ENCODE measurements at places on chromosomes 6 and 20.

DNA sequence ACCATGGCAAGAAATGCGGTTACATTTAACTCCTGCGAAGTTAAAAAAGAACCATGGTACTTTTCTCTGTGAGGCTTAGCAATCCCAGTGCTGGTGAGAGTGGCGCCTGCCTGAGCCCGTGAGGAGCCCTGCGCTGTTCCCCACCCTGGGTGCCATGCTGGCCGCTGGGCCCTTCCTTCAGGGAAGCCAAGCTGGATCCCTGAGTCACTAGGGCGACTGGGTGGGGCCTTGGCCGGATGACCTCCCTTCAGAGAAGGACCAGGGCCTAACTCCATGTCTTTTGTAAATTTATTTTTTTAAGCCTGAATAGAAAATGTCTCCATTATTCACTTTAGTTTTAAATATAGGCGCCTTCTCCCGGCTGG lies 209.1 kb downstream of the ERMARD start:
- no peaks in the 10 kb centered on the region for H3K36me3 ChIP-seq
- H3K4me1 ChIP-seq = peaks cover 42% of the 10 kb centered on the region
- H3K4me3 ChIP-seq = no peak overlapping the region
- no peaks in the 10 kb centered on the region for H3K27me3 ChIP-seq
- no peak for DNase-seq

DNA sequence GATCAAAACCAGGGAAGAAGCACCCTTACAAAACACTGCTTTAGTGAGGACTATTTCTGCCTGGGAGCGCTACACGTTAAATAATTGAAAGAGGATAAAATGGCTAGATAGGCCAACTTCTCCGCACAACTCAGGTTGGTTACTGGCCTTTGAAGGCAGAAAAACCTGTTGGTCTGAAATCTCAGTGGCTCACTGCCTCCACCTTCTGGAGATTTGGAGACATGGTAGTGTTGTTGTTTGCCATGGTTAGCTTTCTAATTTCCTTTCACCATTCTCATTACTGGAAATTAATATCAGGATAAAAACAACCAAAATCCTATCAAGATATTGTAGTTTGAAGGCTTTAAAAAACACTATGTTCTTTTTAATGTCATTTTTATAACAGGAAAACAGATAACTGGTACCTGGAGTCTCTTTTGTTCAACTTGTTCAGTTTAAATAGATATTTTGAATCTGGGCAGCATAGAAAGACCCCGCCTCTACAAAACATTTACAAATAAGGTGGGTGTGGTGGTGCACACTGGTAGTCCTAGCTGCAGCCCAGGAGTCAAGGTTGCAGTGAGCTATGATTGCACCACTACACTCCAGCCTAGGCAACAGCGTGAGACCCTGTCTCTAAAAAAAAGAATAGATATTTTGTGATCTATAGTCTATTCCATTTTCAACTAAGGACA lies 27.5 kb upstream of the BCLAF1 start:
- no peak overlapping the region for H3K27ac ChIP-seq
- H3K36me3 ChIP-seq = no peaks in the 10 kb centered on the region
- DNase-seq = peak; percentile 42
- no peaks in the 10 kb centered on the region for H3K27me3 ChIP-seq
- H3K4me1 ChIP-seq = no peaks in the 10 kb centered on the region

DNA sequence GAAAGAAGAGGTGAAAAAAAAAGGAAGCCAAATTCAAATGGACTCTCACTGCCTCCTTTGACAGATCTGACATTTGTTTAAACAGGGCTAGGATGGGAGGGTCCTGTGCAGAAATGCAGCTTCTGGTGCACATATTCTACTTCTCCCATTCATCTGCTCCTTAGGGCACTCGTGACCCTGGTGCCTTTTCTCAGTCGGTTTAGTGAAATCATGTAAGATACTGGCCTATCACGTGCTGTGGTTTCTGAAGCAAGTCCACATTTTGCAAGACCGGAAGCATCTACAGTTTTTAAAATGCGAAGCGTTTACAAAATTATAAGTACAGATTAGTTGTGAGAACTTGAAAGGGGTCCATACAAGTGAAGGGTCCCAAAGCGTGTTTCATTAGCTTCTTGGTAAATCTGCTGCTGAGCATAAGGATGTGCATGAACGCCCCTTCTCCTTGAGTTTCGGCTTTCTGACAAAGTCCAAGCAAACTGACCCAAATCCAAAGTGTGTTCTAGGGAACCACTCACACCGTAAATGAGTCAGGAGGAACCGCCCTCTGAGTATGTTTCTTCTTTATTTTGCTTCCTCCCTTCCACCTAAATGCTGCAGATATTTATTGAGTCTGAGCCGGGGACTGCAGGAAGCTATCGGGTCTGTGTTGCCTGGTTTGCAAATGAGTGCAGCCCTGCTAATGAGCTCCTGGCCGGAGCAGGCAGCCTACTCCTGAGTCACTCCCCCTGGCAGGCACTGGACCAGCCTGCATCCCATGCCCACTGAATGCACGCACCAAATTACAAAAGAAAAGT lies 323.8 kb upstream of the JARID2 start:
- peak overlapping the region; percentile 46 for H3K4me3 ChIP-seq
- H3K36me3 ChIP-seq = no peaks in the 10 kb centered on the region
- DNase-seq = peak; percentile 96

GRCh38 chr6:75602246-75603105 lies 796 bp downstream of the SENP6 start:
- no peaks in the 10 kb centered on the region for H3K36me3 ChIP-seq
- H3K27ac ChIP-seq = peak overlapping the region; percentile 94
- peaks cover 52% of the 10 kb centered on the region for H3K4me1 ChIP-seq

GRCh38 chr6:44078827-44079671 lies 48.2 kb downstream of the MRPL14 start:
- H3K36me3 ChIP-seq = no peaks in the 10 kb centered on the region
- no peak overlapping the region for H3K27ac ChIP-seq
- peaks cover 43% of the 10 kb centered on the region for H3K27me3 ChIP-seq
- DNase-seq = peak; percentile 69
- H3K4me1 ChIP-seq = peaks cover 4% of the 10 kb centered on the region

Data from CD14-positive monocyte (primary cell).